NCI-H1092 treated with DMSO at 0.1 percent for 48 hours (cell line): ENCODE measurements at places on chromosomes 7 and 10.

DNA sequence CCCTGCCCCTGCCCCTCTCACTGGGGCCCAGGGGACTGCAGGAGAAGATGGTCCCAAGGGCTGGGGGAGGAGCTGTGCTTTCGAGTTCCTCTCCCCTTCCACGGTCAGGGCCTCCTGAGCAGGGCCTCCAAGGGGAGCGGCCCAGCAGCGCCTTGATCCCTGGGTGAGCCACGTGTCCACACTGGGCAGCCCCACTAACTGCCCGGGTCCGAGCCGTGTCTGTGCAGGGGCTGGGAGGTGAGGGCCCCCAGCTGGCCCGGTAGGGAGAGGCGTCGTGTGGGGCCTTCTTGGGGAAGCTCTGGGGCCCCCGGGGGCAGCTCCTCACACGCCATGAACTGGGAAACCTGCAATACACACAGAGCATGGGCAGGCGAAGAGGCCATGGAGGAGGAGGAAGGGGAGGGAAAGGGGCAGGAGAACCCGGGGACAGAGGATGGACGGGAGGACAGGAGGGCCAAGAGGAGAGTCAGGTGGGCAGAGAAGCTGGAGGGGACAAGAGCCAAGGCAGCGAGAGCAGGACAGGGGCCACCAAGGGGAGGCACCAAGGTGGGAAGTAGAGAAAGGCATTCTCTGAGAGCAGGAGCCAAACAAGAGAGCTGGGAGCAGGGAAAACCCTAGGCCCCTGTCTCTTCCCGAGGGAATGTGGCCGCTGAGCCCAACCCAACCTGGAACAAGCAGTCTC lies 32.8 kb downstream of the KCNH2 start:
- no peak for DNase-seq

GRCh38 chr7:149780636-149781419 lies 7.4 kb upstream of the ZNF467 start:
- DNase-seq, result no peak

DNA sequence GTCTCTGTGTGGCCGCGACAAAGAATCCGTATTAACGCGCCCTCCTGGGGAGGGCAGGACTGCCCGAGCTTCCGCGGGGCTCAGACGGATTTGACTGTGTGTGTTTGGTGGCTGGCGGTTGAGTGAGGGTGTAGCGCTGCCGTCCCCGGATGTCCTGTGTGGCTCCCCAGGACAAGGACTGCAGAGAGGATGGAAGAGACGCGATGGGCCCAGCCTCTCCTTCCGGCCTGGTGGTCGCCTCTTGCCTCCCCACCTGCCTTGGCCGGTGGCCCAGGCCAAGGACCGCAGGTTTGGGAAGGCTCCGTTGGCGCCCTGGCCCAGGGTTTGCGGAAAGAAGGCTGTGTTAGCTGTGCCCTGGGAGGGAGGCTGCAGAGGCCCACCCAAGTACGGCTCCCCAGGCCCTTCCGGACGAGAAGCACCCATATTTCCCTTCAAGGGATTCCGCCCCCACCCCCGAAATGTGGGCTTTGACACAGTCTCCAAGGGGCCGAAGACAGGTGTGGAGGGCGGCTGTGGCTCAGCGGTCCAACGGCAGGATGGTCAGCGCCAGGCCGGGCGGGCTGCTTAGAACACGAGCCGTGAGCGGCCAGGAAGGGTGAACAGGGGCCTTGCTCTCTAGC lies 2.3 kb downstream of the UNCX start:
- no peak for DNase-seq

DNA sequence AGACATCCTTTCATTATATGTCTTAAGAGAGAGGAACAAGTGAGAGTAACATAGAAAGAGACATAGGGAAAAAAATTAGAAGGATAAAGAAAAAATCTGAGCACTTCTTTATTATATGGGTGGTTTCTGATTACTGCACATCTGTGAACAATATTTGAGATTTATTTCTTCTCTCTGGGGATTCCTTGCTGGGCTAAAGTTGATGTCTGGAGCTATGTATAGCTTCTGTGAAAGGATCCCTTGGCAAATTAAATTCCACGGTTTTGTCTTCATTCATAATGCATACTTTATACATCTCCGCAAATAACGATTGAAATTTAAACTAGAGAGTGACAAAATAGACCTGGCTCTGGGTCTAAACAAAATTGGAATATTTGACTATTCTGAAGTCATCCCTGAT lies 232.2 kb upstream of the CTBP2 start:
- no peak for DNase-seq

DNA sequence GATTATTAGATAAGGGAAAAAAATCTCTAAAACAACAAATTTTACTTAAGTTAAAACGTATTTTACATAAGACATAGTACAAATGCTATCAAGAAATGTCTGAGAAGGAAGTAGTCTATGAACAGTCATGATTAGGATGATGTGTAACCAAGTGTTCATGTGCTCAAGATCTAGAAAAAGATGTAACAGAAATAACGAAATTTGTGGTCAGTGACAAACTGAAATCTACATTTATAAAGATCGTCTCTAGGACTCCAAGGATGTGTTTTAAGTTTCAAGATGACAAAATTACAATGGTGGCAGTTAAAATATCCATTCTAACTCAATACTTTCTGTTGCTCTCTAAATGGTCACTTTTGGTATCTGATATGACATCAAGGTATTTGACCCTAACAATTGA lies 17.2 kb downstream of the PPP3CB start:
- DNase-seq, result no peak

- DNase-seq, result no peak
These were observed 76.4 kb downstream of the ZMIZ1 start for GRCh38 chr10:79145174-79145483.

GRCh38 chr7:102916426-102916825 lies 3.6 kb downstream of the LRRC17 start:
- no peak for DNase-seq

GRCh38 chr10:88843171-88843570 lies 8.5 kb downstream of the ANKRD22 start:
- no peak for DNase-seq

DNA sequence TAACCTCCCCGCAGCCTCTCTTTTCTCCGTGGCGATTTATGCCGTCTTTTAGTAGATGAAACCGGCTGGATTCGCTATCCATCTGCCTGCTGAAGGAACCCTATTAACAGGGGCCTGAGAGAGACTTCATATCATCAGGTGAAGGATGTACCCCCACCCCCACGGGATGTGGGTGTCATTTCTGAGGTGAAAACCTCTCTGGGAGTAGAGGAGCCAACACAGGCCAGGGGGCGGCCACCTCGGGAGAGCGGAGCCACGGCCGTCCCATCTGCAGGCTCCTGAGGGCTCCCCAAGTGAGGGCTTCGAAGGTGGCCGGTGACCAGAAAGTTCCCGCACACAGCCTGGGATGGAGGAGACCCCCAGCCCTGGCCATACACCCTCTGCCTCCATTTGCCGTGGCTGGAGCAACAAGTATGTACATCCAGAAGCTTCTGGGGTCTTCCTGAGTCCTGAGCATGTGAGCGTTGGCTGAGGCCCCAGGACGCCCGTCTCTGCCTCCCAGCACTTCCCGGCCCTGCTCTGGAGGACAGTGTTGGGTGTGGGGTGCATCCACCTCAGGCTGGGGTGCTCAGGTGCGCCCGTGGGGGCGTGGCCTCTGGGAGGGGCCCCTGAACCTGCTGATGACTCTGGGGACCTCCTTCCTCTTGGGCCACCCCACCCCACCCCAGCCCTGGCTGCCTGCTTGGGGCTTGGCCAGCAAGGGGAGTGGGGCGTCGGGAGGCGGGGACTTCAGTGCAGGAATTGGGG lies 84.7 kb downstream of the NKX6-2 start:
- no peak for DNase-seq

DNA sequence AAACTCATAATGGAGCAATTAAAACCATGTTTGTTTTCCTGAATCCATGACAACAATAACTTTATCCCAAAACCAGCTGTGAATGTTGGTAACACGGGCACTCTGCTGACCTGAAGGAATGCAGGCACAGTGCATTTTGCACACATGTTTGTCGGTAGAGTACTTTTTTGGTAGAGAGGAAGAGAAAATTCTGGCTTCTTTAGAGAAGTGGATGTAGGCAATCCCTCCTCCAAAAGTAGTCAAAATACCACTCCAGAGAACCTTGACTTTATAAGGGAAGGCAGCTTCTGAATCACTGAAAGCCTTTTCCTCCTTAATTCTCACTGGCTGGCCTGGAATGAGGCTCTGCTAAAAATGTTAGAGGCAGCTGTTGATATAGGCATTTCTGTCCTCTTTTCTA lies 15.8 kb upstream of the ACTA2 start:
- DNase-seq, result no peak
